ENCODE measurements at places on chromosomes 6 and 20. TPM values are rescaled to one million over a fixed set of nuclear protein-coding genes. Genes with fewer than 3 reads are reported as not detected.

ZSCAN12 gene
- total RNA-seq, result 12.2 TPM

HLA-B gene
- total RNA-seq, result 439 TPM

BCAS1 gene
- 3.3 TPM for total RNA-seq

- peak; percentile 94 for DNase-seq
Measured at GRCh38 chr20:37527638-37528445, at the start of gene BLCAP. BLCAP (minus strand) TSS chr20:37527876; CDS start chr20:37519174, 8,702 bp downstream.

GRCh38 chr20:47789764-47790579 is 4.7 kb upstream of the SULF2 start:
- no peak for DNase-seq

- no peak for DNase-seq
Measured at GRCh38 chr6:7532232-7532631, 9.2 kb upstream of the DSP start.

- DNase-seq, result no peak
Measured at GRCh38 chr20:18662279-18663040, 74.6 kb downstream of the DTD1 start.

- DNase-seq, result no peak
Measured at GRCh38 chr6:102679865-102680264, 1286.4 kb downstream of the GRIK2 start.

DNA sequence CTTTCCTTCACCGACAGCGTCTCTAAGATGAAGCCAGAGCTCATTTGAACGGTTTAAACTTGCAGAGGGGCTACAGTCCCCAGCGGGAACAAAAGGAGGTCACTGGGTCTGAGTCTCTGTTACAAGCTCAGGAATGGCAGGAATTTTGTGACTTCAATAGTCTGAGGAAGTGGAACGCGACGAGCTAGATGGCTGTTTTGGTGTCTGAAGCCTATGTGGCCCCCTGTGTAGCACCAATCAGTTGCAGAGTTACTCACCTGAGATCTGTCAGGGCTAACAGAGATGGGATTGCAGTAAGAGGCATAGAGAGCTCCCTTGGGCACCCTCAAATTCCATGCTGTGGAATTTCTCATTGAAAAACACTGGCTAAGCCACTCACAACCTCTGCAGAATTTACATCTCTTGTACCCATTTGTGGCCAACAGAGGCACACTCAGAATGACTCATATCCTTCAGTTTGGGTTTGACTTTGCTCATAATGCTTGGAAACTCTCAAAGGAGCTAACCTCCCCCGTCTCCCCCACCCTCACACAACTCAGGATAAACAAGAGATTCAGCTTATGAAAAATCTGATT is 7.1 kb upstream of the TCP11 start:
- DNase-seq, result no peak

- no peak for DNase-seq
Measured at GRCh38 chr6:152680879-152681517, 16.7 kb upstream of the MYCT1 start.

- no peak for DNase-seq
Measured at GRCh38 chr6:7899101-7899888, 11.3 kb downstream of the TXNDC5 start.

DNA sequence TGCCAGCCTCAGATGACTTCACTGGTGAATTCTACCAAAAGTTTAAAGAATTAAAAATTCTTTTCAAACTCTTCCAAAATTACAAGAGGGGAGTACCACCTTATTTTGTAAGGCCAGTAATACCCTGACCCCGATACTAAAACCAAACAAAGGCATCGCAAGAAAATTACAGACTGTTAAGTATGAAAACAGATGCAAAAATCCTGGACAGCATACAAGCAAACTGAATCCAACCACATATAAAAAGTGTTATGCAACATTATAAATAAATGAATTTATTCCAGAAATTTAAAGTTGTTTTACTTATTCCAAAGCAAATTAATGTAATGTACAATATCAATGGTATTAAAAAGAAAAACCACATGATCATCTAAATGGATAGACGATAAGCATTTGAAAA is 873.6 kb upstream of the GJE1 start:
- DNase-seq, result no peak

GRCh38 chr20:63973160-63973479 is 3.4 kb upstream of the ZNF512B start:
- no peak for DNase-seq

Data from testis (tissue), 5 donors.